Heart left ventricle (tissue), 16 donors: ENCODE measurements at places on chromosomes 6 and 20.

DNA sequence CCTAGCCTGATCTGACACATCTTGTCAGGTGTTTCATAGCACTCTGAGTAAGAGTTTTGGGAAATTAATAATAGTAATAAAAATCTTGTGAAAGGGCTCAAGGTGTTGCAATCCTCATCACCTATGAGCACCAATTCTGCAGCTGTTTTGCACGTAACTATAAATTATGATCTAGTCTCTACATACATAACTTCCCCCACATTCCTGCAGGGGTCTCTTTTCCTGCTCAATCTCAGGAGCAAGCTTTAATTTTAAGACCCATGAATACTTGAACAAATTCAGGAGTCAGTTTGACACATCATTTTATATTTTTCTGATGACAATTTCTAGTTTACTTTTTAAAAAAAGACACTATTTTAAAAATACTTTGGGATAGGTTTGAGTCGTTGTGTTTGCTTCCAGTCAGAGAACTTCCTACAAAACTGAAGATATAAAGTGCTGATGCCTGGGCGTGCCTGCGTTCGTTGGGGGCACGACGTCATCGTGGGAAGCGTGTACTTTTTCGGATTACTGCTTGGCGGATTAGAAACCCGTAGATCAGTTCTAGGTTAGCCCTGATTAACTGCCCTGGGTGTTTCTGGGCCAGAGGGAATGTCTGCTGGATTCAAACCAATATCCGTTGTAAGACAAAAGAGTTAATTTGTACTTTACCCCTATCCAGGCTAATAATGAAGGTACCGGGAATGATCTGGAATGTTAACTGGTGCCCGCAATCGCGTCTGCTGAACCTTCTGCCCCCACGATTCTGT lies 1.0 kb upstream of the E2F3 start:
- DNase-seq = peak; percentile 20

- no peak for DNase-seq
Measured at GRCh38 chr20:33594743-33595142, 67.4 kb upstream of the C20orf144 start.

GRCh38 chr6:9890469-9890868 lies 524.4 kb downstream of the TFAP2A start:
- DNase-seq = no peak

DNA sequence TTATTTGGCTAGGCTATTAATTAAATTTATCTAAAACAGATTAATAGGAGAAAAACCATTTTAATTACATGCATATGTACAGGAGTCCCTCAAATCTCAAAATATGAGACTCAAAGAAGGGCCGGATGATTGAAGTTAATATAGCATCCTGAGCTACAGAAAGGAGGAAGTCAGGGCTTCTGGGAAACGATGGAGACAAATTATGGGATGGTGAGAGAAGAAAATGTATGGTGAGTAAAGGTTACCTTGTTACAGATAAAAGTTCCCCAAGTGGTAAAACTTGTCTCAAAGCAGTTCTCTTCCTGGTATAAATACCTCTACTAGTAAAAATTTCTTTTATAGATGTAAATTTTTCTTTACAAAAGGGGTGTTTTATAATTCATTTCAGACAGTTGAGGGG lies 15.9 kb upstream of the BTN1A1 start:
- DNase-seq = no peak

DNA sequence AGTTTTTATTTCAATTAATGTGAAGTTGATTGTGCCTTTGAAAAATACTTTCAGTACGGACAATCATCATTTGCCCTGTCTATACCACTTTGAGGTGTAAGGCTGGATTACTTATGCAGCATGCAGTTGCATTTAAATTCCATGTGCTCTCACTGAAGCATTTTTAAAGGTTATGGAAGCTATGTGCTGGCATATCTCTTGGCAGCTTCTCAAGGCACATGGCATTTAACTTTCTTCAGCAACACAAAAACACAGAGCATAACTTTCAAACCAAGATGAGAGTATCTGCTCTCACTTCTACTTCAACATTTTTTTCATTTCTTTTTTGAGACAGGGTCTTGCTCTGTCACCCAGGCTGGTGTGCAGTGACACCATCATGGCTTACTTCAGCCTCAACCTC lies 360.6 kb upstream of the RUNX2 start:
- DNase-seq = no peak

GRCh38 chr6:112149719-112150263 lies 62.4 kb downstream of the FAM229B start:
- DNase-seq = no peak

- DNase-seq = no peak
Measured at GRCh38 chr6:44275271-44275748, 5.1 kb downstream of the TMEM151B start.

DNA sequence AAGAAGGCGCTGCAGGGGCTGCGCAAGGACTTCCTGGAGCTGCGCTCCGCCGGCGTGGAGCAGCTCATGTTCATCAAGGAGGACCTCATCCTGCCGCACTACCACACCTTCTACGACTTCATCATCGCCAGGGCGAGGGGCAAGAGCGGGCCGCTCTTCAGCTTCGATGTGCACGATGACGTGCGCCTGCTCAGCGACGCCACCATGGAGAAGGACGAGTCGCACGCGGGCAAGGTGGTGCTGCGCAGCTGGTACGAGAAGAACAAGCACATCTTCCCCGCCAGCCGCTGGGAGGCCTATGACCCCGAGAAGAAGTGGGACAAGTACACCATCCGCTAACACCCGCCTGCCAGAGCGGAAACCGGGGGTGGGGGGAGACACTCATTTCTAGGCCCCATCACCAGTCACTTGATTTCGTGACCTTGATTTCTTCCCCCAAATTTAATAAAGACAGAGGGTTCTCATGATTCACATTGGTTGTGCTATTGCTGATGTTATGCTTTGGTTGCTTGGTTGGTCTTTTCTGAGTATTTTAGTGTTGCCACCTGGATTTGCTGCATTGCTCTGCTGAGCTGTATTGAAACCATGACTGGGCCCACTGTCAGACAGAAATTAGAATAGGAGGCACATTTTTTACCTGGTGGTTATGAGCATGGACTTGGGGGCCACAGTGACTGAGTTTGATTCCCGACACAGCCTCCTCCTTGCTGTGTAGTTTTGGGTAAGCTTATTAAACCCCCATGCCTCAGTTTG lies 1.5 kb downstream of the FAM50B start:
- DNase-seq = no peak

- peak; percentile 55 for DNase-seq
Measured at GRCh38 chr20:63106108-63106764, 99.5 kb upstream of the BHLHE23 start.

GRCh38 chr6:25961619-25962148 lies 918 bp upstream of the TRIM38 start:
- DNase-seq = no peak

DNA sequence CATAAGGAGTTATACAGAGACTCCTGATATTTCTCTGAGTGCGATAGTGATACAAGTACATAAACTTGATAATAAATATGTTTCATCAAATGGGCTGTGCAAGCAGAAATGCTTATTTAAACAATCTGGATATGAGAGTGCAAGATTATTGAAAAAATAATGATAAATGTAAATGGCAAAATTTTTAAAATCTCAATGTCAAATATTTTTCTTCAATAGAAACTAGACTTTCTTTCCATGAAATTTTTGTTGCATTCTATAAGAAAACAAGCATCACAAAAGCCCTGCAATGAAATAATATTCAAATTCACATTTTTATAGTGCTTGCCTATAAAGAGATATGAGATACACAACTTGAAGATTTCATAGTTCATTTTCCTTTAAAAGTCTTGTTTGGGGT lies 2.7 kb downstream of the PACRG start:
- DNase-seq = no peak

- no peak for DNase-seq
Measured at GRCh38 chr6:140538926-140539325, 1164.5 kb upstream of the CITED2 start.

DNA sequence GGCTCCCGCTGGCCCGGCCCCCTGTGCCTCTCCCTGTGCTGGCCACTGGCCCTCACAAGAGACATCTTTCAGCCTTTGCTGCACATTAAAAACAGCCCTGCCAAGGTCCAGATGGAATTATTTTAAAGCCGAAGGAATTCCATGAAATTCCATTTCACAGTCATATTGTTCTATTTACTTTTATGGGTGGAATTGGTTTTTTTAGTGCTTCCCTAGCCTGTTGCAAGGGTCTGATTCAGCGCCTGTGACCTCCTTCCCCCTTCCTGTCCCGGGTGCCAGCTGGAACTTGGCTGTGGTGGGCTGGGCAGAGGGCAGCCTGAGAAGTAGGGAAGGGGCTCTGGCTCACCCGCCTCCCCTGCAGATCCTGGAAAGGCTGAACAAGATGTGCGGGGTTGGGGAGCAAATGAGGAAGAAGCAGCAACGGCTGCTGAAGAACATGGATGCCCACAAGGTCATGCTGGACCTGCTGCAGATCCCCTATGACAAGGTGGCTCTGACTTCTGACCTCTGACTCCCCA lies 34.3 kb downstream of the UQCC2 start:
- no peak for DNase-seq

- no peak for DNase-seq
Measured at GRCh38 chr20:48294942-48295341, 509.7 kb upstream of the SULF2 start.

DNA sequence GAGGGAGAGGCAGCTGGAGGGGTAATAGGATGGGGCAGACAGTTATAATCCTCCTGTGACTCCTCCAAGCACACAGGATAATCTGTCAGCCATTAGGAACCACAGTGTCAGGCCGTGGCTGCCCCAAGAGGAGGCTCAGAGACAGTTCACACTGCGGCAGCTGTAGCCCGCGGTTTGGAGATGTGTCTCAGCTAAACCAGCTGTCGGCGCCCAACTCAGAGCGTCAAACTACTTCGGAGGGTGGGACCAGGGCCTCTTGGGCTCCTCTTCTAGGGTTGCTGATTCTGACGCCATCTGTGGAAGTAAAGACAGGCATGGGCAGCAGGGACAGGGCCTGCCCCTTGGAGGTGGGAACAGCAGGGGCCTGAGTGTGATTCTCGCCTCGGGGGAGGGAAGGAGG lies 309.8 kb downstream of the CDC5L start:
- DNase-seq = no peak

GRCh38 chr6:144475411-144475810 lies 190.3 kb downstream of the UTRN start:
- DNase-seq = no peak

DNA sequence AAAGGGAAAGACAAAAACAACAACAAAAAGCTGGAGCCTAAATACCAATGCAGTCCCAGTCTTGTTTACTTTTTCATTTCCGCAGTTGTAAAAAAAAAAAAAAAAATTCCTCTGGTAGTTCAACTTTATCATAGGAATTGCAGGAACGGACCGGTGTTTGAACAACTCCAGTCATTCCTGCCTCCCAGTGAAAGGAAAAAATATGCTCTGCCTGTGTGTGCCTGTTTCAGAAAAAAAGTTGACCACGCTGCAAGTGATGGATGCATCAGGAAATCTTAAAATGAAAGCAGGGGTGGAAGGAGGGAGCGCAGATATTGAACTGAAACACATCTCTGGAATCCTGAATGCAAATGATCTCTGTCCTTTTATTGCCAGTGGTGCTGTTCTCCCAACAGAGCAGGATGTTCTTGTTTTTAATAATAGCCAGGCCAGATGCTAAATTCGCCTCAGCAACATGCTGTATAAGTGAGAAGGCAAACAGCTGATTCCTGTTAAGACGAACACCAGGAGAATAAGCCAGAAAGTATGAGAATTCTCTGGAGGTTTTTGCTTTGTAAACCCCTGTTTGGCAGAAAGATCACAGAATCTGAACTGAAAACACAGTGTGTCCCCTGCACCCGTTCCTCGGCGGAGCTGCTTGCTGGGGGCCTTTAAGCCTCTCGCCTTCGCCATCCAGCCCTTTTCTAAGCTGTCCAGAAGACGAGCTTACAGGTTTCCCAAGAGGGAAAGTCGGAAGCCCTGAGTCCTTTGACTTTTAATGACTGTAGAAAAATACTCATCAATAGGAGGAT lies 178.4 kb upstream of the SUPT3H start:
- no peak for DNase-seq

DNA sequence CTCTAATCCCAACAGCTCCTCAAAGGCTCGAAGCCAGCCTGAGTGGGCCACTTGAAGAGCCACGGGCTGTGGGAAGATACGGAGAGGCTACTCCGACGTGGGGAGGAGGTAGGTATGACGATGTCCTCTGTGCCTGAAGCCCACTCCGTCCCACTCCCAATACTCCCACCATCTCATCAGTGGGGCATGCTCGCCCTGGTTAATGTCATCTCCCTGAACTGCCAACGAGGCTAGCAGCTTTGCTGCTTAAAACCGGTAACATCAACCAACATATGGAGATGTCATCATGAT lies 11.1 kb downstream of the NRN1 start:
- no peak for DNase-seq

GRCh38 chr6:106674541-106675229 lies 45.3 kb downstream of the QRSL1 start:
- DNase-seq = no peak

- no peak for DNase-seq
Measured at GRCh38 chr6:111812060-111813038, 60.9 kb downstream of the FYN start.

DNA sequence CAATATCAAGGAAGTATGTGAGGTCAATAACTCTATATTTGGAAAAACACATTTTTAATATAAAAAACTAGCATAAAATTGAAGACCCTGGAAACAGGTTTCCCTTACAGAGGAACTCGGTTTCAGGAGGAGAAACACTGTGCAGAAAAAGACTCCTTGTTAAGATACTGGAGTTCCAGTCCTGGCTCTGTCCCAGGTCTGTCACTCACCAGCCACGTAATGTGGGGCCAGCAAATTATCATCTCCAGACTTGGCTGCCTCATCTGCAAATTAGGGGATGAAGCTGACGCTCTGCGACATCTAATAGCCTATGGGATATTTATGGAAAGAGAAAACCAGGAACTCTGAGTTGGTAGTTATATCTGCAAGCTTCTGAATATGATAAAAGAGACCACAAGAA lies 702.7 kb downstream of the EPHA7 start:
- DNase-seq = no peak

DNA sequence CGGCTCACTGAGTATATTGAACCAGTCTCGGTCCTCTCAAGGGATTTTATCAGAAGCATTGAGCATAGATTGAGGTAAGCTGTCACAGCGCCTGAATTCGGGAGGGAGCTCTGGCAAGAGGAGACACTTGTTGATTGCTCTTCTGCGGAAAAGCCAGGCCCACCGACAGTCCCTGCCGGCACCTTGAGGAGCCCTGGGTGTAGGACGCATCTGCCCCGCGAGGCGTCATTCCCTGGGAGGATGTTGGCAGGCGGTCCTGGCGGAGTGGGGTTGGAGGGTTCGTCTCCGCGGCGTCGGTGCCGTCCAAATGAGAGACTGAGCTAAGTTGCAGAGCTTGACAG lies 843 bp downstream of the FBXO9 start:
- peak; percentile 49 for DNase-seq

GRCh38 chr20:57399587-57400155 lies 8.5 kb downstream of the RBM38 start:
- peak; percentile 68 for DNase-seq
